ENCODE measurements at places on chromosomes 2 and 18. TPM values are rescaled to one million over a fixed set of nuclear protein-coding genes. Genes with fewer than 3 reads are reported as not detected.

GRCh38 chr2:64819774-64820688 lies 166.3 kb upstream of the SERTAD2 start:
- DNase-seq: no peak

DNA sequence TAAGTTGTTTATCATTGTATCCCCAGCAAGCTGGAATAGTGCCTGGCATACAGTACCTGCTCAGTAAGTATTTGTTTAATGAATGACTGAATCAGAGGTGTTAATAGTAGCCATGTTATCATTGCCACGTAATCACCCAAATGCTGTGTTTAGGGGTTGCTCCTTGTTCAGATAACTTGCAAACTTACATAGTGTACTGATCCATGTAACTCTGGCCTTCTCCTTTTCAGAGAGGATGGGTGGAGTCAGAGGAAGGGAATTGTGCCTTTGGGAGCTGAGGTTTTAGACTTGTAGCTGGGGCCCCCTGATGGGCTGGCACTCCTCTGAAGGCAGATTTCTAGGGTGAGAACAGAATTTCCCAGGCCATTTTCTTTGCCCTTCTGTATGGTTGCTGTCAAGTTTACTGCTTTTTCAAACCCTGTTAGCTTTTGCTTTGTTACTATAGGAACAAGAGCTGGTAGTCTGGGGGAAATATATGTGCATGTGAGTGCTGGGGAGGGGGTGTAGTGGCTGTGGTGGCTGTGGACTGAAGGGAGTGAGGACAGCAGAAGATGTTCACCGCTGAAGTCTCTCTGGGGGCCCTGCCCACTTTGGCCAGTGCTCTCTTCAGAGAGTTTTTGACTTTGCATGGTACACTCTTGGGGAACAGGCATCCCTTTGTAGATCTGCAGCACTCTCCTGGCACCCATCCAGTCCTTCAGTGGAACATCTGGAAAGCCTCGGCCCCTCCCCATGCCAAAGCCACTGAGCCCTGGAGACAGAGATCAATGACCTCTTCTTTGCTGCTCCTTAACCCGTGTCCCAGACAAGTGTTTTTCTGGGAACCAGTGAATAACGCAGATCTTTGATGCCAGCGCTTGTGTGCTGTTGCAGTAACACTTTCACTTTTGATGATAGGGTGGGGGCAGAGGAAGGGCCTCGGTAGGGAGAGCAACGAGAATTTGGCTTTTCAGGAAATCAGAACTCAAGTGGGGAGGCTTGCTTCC lies 209.0 kb downstream of the PRKCE start:
- DNase-seq: no peak

COL6A3 gene
- polyA plus RNA-seq: 1,384 TPM

DNA sequence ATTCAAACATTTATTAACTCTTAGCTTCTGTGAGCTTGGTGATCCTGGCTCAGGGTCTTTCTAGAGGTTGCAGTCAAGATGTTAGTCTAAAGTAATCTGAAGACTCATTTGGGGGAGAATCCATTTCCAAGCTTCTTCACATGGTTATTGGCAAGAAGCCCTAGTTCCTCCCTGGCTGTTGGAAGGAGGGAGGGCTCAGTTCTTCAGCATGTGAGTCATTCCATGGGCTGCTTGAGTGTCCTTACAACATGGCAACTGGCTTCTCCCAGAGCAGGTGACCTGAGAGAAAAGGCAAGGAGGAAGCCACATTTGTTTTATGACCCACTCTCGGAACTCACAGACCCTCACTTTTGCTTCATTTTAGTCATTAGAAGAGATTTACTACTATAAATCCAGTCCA lies 10.6 kb upstream of the C2orf74 start:
- DNase-seq: no peak

CIAO1 gene
- 65.2 TPM for polyA plus RNA-seq

- DNase-seq: no peak
Measured at GRCh38 chr2:96329874-96330273, 4.8 kb downstream of the ITPRIPL1 start.

DNA sequence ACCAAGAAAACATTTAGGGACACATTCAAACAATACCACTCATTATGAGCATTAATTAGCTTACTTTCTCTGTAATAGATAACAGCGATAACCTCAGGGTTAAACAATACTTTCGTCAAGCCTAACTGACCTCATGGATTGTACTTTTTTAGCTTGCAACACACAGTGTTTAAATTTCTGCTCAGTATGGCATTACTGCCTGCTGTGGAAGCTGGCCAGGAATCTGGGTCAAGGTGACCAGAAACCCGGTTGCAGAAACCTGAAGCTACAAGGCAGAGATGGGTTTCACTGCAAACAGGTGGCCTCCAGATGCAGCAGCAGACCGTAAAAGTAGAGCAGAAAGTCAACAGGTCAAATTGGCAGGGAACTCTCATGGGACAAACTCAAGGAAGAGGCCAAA lies 123.8 kb upstream of the FHL2 start:
- DNase-seq: no peak

DNA sequence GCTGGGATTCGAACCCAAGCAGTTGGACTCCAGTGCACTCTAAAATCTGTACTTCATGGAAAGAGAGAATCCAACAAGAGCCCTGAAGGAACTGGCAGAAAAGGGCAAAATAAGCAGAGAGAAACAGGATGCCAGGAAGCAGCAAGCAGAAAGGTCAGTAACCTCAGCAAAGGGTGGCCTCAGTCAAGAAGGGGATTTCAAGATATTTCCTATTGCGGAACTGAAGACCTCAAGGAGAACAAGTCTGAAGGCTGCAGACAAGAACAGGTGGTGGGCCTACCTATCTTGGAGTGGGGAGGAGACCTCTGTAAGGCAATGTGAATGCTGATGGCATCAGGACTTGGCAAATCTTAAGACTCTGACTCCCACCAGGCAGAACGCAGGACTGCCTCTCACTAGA lies 20.1 kb upstream of the MREG start:
- no peak for DNase-seq

GRCh38 chr2:205681401-205682238 lies 681 bp upstream of the NRP2 start:
- no peak for DNase-seq

GRCh38 chr2:181394741-181395437 lies 62.3 kb upstream of the ITGA4 start:
- DNase-seq: no peak

DNA sequence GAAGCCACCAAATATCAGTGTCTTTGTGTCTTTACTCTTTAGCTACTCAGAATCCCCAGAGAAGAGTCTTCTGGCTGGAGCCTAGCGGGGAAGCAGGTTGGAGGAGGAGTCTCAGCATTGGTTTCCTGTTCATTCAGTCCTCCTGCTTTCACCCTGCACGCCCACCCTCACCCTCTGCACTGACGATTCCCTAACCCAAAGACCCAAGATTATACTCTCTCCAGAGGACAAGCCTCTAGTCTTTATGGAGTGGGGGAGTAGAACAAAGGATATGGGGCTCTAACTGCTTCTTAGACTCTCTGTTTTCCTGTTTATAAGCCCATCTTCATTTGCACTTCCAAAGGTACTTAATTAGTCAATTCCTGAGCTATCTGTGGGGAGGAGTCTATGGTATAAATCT lies 338.8 kb downstream of the AGPS start:
- no peak for DNase-seq

DNA sequence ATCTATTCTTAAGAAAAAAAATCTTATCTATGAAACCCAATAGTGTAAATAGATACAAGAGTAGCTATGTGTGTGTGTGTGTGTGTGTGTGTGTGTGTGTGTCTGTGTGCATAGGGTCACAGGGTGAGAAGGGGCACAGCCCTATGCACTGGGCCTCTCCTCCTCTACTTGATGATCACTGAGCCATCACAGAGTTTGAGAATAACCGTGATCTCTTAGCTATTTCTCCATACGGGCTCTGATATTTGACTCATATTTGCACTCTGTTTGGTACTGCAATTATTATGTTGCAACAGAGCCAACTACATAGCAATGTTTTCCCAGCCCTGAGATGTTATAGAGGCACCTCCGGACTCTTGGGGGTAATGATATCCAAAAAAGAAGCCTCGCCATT lies 28.8 kb upstream of the SLC40A1 start:
- no peak for DNase-seq

COLEC11 gene
- 0.68 TPM for polyA plus RNA-seq

GRCh38 chr18:48098007-48098406 lies 167.5 kb upstream of the SMAD2 start:
- DNase-seq: no peak

DNA sequence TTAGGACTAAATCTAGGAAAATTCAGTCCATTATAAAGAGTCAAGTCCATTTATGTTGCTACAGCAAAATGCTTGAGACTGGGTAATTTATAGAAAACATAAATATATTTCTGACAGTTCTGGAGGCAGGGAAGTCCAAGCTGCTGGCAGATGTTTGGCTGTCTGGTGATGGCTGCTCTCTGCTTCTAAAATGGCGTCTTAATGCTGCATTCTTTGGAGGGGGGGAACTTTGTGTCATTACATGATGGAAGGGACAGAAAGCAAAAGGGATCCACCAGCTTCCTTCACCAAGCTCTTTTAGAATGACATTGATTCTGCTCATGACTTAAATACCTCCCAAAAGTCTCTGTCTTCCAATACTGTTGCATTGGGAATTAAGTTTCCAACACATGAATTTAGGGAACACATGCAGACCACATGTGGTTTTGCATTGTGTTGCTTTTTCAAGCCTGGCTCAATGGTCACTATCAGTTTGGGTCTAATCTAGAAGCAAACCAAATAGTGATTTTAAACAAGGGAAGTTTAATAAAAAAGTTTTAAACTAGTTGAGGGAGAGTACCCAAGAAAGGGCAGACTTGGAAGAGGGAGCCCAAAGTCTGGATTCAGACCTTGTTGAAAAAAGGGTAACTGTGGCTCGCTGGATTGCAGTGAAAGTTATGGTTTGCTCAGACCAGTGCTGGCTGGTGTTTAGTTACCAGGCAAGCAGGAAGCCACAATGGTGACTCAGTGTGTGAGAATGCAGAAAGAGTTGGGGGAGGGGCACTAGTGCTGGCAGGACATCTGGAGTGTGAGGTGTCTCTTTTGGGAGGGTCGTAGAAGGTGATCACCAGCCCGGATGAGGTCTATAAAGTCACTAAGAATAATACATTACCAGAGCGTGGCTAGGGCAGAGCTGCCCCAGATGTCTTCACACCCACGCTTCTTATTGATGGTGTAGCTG lies 30.8 kb downstream of the C18orf54 start:
- peak; percentile 61 for DNase-seq

- DNase-seq: no peak
Measured at GRCh38 chr2:53442783-53443182, 324.8 kb upstream of the CHAC2 start.

ALK gene
- polyA plus RNA-seq: not detected

KANSL1L gene
- polyA plus RNA-seq: 8.9 TPM

LRRTM1 gene
- polyA plus RNA-seq: not detected

SPDYA gene
- polyA plus RNA-seq: 0.22 TPM

DNA sequence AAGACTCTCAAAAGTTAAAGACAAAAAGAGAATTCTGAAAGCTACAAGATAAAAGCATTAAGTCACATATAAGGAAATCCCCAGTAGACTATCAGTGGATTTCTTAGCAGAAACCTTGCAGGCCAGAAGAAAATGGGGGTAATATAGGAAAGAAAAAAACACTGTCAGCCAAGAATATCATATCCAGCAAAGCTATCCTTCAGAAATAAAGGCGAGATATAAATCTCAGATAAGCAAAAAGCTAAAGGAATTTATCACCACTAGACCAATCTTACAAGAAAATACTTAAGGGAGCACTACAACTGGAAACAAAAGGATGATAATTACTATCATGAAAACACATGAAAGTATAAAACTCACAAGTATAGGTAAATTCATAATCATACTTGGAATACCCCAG lies 63.1 kb downstream of the USP40 start:
- DNase-seq: no peak

ADAM23 gene
- polyA plus RNA-seq: 6.6 TPM

SOX11 gene
- polyA plus RNA-seq: 2.8 TPM

GRCh38 chr2:71449343-71449742 lies 4.0 kb upstream of the DYSF start:
- no peak for DNase-seq

DNA sequence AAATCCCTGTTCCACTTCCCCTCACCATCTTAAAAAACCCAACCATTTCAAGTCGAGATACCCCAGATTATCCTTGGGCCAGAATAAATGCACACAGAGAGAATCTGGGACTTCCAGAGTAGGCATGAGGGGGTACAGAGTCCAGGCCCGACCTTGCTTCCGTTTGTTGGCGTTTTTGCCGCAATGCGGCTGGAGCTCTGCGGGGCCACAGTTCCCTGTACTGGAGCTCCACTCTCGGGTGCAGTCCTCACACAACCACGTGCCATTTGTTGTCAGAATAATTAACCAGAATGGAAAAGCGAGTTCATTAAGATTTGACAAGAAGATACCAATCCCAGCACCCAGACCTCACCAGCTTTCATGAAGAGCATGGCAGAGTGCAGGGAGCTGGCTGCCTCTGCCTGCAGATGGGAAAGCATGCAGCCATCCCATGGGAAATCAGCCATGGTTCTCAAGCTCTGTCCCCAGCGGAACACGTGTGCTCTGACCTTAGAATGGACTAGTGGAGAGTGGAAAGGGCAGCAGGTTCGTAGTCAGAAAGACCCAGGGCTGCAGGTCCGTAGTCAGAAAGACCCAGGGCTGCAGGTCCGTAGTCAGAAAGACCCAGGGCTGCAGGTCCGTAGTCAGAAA lies 472.8 kb downstream of the EIPR1 start:
- DNase-seq: no peak

GRCh38 chr2:167293943-167294775 lies 405.9 kb downstream of the XIRP2 start:
- no peak for DNase-seq

GRCh38 chr2:96959406-96960110 lies 26.8 kb downstream of the FAM178B start:
- DNase-seq: no peak

- DNase-seq: no peak
Measured at GRCh38 chr2:120539424-120539936, 193.5 kb downstream of the INHBB start.

SLC23A3 gene
- 0.53 TPM for polyA plus RNA-seq

DNA sequence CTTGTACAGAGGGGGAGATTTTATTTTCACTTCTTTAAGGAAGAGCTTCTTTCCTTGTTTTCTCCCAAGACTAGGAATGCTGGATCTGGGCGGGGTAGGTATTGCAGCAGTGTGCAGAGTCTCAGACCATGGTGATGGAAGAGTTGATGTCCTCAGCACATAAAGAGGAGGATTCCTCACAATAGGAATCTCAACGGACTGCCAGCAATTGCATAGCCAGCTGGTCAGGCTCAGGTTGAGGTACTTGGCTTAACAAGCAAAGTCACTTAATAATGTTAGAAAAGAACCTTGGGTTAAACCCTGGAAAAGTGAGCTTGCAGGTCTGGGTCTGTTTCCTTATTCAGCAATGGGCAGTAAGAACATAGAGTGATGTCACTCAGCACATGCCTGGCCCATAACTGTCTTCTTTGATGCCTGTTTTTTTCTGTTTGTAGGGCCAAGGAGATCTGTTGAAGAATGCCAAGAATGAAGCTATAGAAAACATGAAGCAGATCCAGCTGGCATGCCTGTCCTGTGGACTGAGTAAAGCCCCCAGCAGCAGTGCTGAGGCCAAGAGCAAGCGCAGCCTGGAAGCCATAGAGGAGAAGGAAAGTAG lies 342.1 kb downstream of the PLCL1 start:
- DNase-seq: no peak

Data from AG04450 (cell line).